8988T (cell line): ENCODE measurements at places on chromosomes 1 and 21.

GRCh38 chr1:150553392-150554085 is 4.3 kb downstream of the ADAMTSL4 start:
- no peak for DNase-seq

GRCh38 chr1:159211331-159212136 is 6.9 kb downstream of the ACKR1 start:
- no peak for DNase-seq

DNA sequence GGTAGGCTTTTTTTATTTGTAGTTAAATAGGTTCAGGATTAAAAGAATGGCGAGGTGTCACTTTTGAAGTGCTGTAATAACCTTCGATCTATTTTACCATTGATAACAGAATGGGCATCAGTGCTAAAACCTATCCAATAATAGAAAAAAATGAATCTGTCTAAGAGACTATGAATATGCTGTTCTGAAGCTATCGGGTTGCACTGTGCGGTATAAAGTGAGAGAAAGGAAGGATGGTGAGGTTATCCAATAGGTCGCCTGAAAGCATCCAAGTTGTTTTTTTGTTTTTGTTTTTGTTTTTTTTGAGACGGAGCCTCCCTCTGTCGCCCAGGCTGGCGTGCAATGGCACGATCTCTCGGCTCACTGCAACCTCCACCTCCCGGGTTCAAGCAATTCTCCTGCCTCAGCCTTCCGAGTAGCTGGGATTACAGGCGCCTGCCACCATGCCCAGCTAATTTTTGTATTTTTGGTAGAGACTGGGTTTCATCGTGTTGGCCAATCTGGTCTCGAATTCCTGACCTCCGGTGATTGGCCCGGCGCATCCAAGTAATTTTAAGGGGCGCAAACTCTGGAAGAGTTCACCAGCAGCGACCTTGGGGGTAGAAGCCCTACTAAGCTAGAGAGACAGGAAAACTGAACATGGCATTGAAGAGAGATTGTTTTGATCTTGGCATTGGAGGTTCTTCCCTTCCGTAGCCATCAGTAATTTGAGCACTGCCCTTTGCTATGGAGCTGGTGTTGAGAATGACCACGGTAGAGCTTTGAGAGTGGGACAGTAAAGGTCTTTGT is 8.7 kb upstream of the MDM4 start:
- DNase-seq, result no peak

DNA sequence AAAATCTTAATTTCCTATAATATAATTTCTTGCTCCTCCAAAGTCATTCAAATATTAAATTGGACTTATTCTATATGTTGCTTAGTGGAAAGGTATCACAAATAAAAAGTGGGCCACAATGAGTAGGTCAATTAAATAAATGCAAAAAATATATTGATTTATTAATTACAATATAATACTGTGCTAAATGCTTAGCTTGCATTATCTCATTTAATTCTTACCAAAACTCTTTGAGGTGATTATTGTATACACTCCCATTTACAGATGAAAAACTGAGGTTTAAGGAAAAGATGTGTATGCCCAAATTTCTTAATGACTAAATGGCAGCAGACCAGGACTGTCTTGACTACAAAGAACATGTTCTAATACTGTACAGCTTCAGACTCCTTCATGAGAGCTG is 325.3 kb upstream of the SGIP1 start:
- no peak for DNase-seq

DNA sequence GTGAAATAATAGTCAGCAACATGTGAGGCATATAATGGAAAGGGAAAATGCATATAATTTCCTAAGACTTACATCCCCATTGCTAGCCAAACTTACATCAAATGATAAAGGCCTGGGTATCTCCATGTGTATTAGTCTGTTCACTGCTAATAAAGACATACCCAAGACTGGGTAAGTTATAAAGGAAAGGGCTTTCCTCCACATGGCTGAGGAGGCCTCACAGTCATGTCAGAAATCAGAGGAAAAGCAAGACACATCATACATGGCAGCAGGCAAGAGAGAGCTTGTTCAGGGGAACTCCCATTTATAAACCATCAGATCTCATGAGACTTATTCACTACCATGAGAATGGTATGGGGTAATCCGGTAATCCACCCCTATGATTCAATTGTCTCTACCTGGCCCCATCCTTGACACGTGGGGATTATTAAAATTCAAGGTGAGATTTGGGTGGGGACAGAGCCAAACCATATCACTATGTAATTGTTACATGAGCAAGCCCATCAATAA is 161.5 kb upstream of the SAMSN1 start:
- no peak for DNase-seq

DNA sequence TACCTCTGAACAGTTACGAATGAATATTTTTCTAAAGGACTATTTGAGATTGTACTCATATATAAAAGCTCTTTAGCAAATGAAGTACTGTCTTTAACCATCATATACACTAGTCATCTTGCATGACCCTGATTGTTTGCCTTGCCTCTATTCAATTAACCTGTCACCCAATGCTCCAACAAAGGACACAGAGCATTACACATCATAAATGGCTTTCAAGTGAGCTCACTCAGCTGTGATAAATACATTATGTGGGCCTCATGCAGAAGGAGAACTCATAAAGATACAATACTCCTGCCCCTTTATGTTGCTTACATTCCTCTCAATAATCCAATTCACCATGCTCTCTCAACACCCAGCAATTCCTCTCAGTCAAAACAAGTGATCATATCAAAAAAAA is 993.0 kb upstream of the PRMT6 start:
- no peak for DNase-seq

DNA sequence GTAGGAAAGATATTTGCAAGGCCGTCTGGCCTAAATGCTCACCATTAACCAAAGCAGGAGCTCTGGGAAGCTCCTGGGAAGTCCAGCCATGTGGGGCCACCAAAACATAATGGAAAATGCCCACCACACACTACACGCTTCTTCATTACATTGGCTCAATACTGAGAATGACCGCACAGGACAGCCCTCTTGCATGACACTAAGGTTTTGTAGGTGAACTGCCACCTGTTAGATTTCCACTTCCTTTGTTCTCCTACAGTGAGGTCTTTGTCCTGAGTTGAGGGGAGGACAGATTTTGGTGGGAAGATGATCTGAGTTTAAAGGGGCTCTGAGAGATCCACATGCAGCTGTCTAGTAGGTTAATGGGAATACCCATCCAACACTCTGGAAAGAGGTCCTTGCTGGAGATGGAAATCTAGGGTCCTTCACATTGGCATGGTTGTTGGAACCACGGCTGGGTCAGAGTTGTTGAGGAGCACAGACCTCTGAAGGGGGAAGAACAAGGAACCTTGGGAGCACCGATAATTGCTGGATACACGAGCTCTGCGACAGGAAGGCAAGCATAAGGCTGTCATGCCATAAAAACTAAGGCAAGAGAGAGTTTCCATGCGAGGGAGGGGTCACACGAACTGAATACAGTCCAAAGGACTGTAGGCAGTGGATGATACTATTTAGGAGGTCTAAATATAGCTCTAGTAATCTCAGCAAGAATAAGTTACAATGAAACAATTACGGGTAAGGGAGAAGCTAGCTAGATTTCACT is 105.5 kb upstream of the IRF2BP2 start:
- no peak for DNase-seq

DNA sequence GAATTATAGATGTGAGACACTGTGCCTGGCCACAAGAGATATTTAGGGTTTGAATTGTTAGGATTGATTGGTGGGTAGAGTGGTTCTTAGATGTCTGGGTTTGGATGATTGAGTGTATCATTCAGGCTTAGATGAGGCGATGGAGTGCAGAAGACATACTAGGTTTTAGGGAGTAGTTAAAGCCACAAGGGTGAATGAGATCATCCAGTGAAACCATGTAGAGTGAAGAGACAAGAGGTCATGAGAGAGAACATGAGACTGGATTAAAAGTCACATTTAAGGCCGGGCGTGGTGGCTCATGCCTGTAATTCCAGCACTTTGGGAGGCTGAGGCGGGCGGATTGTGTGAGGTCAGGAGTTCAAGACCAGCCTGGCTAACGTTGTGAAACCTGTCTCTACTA is 37.2 kb downstream of the ZFYVE9 start:
- no peak for DNase-seq

DNA sequence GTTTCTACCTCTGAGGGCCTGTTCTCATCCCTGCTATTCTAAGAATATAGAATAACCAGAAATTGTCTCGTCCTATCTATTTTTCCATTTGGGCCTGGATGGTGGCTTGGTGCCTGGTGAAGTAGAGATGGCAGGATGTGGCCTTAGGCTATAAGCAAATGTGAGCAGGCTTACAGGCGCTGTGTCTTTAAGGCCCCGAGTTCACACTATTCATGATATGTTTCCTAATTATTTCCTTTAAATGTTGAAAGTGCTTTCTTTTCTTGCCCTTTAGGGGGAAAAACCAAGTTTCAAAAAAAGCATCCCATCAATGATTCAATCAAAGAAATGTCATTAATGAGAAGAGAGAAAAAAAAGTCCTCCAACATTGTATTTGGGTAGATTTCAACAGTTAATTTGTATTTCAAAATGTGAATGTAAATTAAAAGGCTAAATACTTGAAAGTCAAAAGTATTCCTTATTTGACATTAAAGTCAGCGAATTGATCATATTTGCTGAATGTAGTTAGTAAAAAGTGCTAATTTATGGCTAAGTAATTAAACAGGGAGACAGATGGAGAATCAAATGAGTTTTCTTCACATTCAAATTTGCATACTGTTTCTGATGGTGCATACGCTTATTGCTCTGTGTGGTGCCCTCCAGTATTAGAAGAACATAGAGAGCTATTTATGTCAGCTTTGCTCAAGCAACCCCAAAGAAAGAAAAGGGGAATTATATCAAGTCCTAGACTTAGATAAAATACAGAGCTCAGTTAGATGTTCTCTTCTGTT is 34.0 kb upstream of the HUNK start:
- DNase-seq, result no peak

DNA sequence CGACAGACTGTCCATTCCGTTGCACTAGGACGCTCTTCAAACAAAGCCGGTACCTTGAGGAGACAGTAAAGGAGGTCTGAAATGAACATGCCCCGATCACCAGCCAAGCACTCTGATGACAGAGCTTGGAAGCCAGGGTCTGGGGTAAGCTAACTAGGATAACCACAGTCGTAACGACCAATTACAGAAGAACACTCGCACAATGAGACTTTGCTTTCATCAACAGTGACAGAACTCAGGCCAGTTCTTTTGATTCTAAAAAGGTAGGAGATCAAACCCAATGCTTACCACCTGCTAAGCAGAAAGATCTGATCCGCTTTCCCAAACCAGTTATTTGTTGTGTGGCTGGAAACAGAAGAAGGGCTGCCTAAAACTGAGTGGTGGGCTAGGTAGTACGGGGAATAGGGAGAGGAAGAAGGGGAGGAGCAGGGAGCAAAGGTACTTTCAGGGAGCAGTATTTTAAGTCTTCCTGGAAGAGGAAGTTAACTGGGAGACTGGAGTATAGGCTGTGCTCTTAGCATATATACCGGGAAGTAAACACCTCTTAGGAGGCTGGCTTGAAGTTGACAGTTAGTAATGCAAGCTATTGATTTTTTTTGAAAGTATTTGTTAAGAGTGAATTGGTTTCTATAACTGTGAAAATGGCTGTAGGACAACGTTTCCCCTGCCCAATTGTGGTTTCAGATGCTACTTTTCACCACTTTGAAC is 38.4 kb downstream of the UCK2 start:
- DNase-seq, result no peak

GRCh38 chr1:92929461-92929860 is 31.8 kb downstream of the DIPK1A start:
- DNase-seq, result no peak

DNA sequence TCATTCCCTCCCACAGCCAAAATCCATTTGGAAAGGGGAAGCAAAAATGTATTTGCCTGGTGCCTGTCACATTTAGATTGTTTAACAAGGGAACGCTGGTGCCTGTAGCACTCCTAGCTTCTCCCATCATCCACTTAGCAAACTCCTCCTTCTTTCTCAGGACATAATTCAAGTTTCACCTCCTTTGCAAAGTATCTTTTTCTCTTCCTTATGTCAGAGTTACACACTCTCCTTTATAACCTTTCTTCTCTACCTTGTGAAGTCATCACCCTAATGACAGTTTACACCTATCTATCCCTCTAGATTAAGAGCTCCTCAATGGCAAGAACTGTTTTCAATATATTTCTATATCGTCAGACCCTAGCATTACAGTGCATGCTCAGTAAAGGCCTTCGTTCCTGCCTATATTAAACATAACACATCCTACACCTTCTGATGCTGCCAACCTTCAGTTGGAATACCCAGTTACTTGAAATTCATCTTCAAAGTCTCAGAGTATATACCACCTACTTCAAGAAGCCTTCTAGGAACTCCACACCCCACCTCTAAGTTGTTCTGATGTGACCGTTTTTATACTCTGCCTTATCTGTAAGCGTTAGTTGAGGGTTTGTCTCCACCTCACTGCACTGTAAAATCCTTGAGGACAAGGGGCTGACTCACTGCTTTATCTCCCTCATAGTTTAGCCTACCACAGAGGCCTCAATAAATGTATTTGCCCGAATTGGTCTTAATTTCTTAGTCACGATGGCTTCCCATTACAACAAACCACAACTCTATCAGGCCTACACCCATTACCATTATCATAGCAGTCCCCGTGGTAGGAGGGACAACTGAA is 1.0 kb upstream of the EPS15 start:
- DNase-seq, result no peak

- no peak for DNase-seq
These were observed 40.6 kb upstream of the SOD1 start for GRCh38 chr21:31618696-31619430.

GRCh38 chr1:65994223-65994622 is 201.5 kb downstream of the PDE4B start:
- no peak for DNase-seq

DNA sequence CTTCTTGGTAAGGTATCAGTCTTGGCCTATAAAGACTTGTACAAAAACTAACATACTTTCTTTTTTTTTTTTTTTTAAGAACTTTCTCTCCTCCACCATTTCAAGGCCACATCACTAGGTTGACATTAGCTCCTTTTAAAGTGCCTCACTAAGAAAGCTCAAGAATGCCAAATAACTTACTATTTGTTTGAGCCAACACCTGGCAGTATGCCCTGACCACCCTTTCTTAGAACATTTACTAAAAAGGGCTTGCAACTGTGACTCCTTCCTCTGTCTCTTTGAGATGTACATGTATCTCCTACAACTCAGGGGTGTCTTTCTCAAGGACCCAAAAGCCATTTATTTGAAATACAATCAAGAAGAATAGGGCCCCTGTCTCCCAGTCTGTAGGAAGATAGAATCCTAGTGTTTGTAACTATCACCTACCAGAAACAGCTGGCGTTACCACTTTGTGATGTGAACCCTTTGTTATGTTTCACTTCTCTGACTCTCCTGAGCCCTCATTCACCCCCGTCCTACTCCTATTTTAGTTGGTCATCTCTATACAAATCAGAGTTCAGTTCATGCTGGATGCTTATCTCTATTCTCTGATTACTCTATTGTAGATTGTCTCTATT is 12.2 kb upstream of the SAMD13 start:
- DNase-seq, result no peak
